ENCODE measurements at places on chromosomes 3 and 15.

GRCh38 chr3:175005193-175005592, 146.1 kb downstream of the NAALADL2 start:
- DNase-seq: no peak

- DNase-seq: no peak
Measured at GRCh38 chr3:45508483-45509037, 86.0 kb upstream of the LIMD1 start.

DNA sequence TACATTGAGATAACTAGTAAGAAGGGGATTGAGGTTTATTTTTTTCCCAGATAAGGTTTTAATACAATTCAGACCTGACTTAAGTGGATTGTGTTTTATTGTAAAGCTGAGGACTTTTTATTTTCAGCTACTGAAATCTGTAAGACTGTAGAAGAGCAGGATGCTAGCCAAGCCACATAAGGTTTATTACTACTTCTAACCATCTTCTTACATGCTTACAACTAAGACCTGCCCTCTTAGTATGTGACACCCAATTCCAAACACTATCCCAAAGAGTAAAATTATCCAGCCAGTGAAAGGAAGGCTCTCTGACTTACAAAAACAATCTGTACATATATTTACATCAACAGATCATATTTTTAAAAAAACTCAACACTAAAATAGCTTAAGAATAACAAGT, 564.5 kb upstream of the NAALADL2 start:
- DNase-seq: no peak

DNA sequence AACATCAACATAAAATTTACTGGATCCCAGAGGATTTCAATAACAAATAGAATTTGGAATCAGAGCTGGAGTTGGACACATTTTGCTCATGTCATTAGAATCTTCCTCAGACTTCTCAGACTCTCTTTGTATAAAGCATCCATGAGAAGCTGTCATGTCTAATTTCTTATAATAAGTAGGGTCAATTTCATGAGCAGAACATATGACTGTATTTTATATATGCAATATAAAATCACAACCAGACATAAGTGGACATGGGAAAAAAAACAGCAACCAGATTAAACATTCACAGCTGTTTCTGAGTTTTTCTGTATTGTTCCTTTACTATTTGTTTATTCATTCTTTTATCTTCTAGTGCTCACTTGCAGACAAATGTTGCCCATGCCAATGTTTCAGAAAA, 325.5 kb downstream of the RBMS3 start:
- no peak for DNase-seq

GRCh38 chr3:159919873-159920272, 68.8 kb upstream of the IL12A start:
- no peak for DNase-seq

GRCh38 chr3:171749124-171749523, 61.2 kb downstream of the PLD1 start:
- DNase-seq: no peak

- DNase-seq: no peak
Measured at GRCh38 chr3:152053866-152054265, 180.4 kb downstream of the SUCNR1 start.

All from astrocyte of the cerebellum (primary cell).